ENCODE measurements at places on chromosomes 5 and 9.

DNA sequence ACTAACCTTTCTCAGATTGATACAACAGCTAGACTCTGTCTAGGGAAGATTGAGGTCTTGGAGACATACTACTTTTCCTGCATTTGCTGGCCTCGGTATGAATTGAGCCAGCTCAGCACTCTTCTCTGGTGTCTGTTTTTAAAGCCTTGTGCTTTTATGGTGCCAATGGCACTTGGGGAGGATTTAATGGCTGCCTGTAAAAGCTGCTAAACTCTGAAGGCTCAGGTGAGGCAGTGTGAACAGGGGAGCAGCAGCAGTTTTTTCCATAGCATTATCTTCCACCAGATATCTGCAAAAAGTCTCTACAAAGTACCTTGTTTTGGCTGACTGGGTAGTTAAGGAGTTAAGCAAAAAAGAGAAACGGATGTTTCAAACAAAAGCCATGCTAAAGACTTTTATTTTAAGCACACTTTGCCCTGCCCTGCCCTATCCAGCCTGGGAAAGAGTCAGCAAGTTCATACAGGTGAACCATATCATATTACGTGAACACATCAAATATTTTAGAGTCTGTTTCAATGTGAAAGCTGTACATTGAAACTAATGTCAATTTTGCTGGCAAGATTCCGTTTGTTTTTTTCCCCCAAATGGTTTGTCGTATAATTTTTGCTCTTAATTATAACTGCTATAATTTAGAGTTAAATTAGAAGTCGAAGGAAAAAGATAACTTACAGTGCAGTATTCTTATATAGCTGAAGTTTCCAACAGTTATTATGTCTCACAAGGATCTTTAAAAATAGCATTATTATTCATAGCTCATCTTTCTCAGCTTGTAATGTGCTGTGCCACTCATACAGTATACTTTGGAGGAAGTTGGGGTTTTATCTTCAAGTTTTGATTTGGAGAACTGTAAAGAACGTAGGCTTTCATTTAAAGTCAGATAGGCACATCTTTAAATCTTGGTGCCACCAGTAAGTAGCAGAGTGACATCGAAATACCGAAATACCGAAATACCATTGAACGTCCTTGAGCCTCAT, 424.1 kb upstream of the CD180 start:
- DNase-seq: no peak

DNA sequence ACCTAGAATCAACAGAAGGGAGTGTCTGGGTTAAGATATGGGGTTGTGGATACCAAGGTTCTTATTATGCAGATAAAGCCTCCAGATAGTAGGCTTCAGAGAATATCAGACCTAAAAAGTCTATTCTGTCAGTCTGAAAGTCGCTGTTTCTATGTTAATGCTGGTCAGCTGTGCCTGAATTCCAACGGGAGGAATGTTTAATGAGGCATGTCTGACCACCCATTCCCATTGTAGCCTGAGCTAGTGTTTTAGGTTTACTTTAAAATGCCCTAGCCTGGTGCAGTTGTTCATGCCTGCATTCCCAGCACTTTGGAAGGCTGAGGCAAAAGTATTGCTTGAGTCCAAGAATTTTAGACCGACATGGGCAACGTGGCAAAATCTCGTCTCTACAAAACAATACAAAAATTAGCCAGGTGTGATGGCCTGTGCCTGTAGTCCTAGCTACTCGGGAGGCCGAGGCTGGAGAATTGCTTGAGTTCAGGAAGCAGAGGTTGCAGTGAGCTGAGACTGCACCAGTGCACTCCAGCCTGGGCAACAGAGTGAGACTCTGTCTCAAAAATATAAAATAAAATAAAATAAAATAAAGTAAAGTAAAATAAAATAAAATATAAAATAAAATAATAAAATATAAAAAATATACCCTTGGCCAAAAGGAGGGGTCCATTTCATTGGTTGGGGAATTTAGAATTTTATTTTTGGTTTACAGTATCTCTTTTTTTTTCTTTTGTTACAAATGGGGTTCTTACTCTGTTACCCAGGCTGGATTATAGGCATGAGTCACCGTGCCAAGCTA, 7.8 kb upstream of the SOX30 start:
- no peak for DNase-seq

DNA sequence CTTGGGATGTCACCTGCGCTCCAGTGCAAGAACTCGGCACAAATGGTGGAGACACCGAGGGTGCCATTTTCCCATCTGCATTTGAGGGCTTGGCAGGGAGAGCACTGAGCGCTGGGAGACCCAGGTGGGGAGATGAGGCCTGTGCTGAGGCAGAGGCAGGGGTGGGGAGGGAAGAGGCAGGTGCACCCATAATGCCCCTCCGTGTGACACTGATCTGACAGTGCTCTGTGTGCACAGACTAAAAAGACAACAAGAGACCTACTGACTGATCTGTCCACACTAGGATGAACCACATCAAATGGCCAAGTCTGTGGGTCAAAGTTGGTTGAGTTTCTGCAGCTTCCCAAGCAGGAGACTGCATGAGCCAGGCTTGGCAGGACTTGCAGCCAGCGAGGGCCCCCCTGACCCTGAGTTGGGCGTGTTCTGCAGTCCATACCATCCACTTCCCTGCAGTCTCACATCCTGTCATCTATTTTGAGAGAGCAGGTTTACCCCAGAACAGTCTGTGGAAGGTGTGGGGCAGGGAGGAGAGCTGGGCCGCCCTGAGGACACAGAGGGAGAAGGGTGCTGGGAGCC, 41.9 kb downstream of the NEK6 start:
- DNase-seq: no peak

- no peak for DNase-seq
Measured at GRCh38 chr9:112809351-112809848, 58.8 kb downstream of the SNX30 start.

- DNase-seq: no peak
Measured at GRCh38 chr9:2083479-2083878, 68.3 kb downstream of the SMARCA2 start.

- DNase-seq: no peak
Measured at GRCh38 chr5:18653216-18653752, 1019.0 kb downstream of the TAF11L14 start.

All from left forelimb (tissue), 1 donor.